Activated effector memory CD4-positive, alpha-beta T cell treated with anti-CD3 and anti-CD28 coated beads, Interleukin-2, amount 50 U/mL, for 16 hours (primary cell): ENCODE measurements at places on chromosomes 5 and 9.

- DNase-seq, result peak; percentile 75
Measured at GRCh38 chr9:98081477-98082219, 25.1 kb downstream of the NANS start.

DNA sequence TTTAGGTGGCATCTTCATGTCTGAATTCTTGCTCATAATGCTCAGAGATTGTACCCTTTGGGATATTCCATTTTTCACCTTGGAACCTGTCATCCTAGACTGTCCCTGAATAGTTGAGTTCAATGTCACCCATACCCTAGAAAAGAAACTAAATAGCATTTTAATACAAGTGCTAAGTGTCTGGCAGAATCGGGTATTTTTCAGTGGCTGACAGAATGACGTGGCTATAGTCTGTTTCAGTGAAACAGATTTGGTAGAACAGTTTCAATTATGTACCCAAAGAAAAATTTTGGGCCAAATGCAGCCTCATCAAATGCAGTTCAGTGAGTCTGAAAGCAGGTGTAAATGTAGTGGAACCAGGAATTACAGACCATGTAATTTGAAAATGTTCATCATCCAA is 1041.2 kb downstream of the DTWD2 start:
- no peak for DNase-seq

DNA sequence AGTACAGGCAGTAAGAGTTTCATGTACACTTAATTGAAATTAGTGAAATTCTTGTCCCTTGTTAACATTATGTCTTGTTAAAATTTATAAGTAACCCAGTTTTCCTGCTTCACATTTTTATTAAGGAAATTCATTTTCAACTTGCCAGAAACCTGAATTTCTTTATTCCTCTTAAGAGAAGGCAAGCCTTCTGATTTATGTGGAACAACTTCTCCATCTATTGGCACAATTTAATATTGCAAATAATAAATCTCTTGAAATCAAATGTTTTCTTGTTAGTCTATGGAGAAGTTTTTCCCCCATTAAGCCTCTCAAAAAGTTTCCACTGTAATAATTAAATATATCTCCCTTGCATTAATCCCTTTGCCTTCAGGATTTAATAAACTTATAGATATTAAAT is 33.8 kb upstream of the ACO1 start:
- DNase-seq, result no peak

- DNase-seq, result peak; percentile 71
Measured at GRCh38 chr5:67221487-67222242, 25.1 kb upstream of the CD180 start.

GRCh38 chr5:153907170-153907775 is 131.4 kb downstream of the FAM114A2 start:
- DNase-seq, result no peak

DNA sequence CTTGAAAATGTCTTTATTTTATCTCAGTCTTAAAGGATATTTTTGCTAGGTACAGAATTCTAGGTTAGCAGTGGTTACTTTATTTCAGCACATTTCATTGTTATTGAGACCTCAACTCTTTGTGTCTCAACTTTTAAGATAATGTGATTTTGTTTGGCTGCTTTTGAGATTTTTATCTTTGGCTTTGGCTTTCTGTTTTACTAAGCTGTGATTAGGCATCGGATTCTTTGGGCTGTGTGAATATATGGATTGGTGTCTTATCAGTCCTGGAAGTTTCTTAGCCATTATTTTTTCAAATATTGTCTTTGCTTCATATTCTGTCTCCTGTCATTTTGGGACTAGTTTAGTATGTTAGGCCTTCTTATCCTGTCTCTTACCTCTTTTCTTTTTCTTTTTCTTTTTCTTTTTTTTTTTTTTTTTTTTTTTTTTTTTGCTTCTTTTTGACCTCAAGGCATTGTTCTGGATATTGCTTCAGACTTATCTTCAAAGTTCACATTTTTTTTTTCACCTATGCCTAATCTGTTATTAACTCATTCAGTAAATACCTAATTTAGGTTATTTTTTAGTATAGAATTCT is 20.1 kb upstream of the APC start:
- DNase-seq, result no peak

GRCh38 chr9:81145331-81145963 is 543.9 kb downstream of the TLE1 start:
- DNase-seq, result no peak

DNA sequence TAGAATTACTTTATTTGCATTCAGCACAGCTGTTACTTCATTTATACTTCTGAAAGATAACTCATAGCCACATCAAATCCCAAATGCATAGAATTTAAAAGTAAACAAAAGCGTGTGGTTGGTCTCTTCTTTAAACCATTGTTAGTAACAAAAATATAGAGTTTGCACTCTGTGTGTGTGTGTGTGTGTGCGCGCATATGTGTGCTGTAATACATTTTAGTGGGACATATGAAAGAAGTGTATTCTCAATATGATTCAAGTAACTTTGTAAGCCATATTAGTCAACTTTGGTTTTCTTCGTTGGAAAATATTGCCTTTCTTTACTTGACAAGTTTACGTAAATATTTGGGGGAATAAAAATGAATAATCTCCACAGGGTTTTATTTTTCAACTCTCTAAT is 106.1 kb upstream of the PRRC1 start:
- DNase-seq, result no peak

- DNase-seq, result no peak
Measured at GRCh38 chr9:17906176-17906840, 327.4 kb downstream of the SH3GL2 start.

- peak; percentile 41 for DNase-seq
Measured at GRCh38 chr5:177131019-177131320, 2.6 kb upstream of the NSD1 start.

DNA sequence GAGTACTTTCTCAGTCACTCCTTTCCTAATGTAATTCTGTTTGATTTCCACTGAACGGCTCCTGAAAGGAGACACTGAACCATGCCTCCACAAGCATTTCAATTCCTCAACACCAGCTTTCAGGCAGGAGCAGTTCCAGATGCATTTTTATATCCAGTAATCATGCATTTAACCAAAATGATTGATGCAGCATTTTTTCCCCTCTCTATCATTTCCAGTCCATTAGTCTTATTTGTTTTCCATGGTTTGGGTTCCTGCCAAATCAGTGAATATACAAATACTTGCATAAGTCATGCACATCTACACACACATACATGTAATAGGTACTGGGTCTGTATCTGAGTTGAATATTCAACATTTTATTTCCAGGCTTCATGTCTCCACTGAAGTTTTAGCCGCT is 122.7 kb downstream of the GRIA1 start:
- no peak for DNase-seq

DNA sequence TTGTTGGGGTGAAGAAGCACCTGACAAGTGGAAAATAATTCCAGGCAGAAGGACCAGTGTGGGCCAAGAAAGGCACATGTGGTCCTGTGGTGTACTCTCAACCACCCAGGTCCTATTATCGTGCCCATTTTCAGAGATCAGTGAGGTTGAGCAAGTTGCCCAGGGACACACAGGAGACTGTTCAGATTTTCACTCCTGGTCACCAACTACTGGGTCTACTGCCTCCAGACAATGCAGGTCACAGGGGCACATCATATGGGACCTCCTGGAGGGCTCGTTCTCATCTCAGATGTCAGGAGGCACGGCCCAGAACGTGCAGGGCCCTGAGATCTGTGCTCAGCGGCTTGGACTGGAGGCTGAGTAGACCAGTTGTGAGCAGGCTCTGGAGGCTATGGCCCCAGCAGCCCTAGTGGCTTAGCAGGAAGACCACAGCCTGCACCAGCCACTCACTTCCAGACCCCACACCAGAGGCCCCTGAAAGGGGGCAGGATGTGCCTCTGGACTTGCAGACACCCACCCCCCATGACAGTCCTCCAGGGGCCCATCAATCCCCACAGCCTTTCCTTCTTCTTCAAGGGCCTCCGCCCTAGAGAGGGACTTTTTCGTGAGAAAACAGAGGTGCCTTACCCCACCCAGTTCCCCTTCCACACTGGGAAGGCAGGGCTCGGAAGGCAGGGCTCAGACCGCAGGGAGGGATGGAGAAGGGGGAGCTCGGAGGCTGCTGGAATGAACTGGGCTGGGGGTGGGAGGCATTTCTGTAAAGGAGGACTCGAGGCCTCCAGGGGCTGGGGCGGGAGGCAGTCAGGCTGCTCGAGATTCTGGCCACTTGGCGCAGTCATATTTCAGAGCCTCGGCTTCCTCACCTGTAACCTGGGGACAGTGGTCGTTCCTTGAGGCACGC is 82.7 kb upstream of the NEURL1B start:
- DNase-seq, result no peak

DNA sequence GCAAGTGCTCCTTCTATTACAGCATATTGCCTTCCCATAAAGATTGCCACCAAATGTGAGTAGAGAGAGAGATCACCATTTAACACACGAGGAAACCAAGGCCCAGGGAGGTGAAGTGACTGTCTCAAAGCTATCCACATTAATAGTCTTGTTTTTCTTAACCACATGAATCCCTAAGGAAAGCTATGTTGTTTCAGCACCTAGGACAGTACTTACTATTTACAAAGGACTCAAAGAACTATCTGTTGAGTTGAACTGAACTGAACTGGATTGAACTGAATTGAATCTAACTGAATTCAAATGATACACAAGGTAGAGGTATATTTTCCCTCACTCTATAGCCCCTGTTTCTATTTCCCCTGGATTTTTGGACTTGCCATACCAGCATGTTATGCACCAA is 430.4 kb downstream of the CAAP1 start:
- no peak for DNase-seq

- peak; percentile 89 for DNase-seq
Measured at GRCh38 chr9:63816751-63817621, 1468.0 kb downstream of the FOXD4L5 start.

- DNase-seq, result no peak
Measured at GRCh38 chr9:116978155-116978554, 291.1 kb downstream of the TRIM32 start.

DNA sequence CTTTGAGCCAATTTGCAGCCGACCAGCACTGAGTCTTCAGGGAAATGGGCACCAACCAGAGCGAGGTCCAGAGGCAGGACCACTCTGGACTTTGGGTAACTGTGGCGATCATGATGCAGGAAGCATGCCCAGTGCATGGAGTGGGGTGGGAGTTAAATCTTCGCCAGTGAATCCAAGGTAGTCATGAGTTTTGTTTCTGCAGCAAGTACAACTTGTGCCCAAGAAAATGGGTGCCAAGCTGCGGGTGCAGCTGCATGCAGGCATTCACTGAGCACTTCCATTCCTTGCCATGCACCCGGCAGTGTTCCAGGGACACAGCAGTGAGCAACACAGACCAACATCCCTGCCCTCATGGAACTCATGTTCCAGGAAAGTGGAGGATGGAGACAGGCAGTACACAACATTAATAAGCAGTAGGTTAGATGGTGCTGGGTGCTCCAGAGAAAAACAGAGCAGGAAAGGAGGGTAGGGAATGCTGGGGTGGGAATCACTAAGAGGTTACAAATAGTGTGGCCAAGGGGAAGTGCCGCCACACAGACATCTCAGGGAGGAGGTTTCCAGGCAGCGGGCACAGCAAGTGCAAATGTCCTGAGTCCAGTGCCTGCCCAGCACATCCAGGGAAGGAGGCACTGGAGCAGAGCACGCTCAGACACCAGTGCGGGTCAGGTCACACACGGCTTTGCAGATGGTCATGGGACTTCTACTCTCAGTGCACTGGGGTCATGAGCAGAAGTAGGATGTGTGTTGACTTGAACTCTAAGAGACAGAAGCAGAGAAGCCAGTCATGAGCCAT is 48.2 kb upstream of the LMX1B start:
- DNase-seq, result no peak
